Bronchus fibroblast of lung (primary cell): ENCODE measurements at places on chromosomes 7 and 10. TPM values are rescaled to one million over a fixed set of nuclear protein-coding genes. Genes with fewer than 3 reads are reported as not detected.

Gene PLEKHS1
- not detected in 2 replicates for total RNA-seq

Gene GNG11
- 15.8 and 19.3 TPM in 2 replicates for total RNA-seq

Gene NUB1
- 22.7 and 29.6 TPM in 2 replicates for total RNA-seq

Gene FKBP6
- not detected in 2 replicates for total RNA-seq

Gene BLOC1S2
- 16.5 and 24.0 TPM in 2 replicates for total RNA-seq

Gene SCIN
- total RNA-seq: not detected in 2 replicates

Gene ASB10
- not detected in 2 replicates for total RNA-seq

Gene SLC18A3
- not detected in 2 replicates for total RNA-seq

Gene NUTM2D
- total RNA-seq: 1.0 and 1.3 TPM in 2 replicates

Gene LRRN3
- 0.59 and 0.84 TPM in 2 replicates for total RNA-seq

Gene ANKRD30A
- total RNA-seq: not detected in 2 replicates

Gene DGKB
- total RNA-seq: not detected in 2 replicates

Gene FOXP2
- total RNA-seq: 1.8 and 1.9 TPM in 2 replicates

Gene ATOH7
- total RNA-seq: 0.30 TPM in 1 of 2 replicates, not detected in the other

Gene CALHM2
- 14.3 and 19.0 TPM in 2 replicates for total RNA-seq

Gene CLRN3
- total RNA-seq: not detected in 2 replicates

Gene CYREN
- total RNA-seq: 37.3 and 42.9 TPM in 2 replicates

Gene SP4
- total RNA-seq: 3.6 and 4.2 TPM in 2 replicates

Gene PTTG1IP2
- total RNA-seq: not detected in 2 replicates

Gene GOLGA7B
- total RNA-seq: under 0.01 TPM in 1 of 2 replicates, not detected in the other

Gene DMBT1
- total RNA-seq: not detected in 2 replicates

Gene RBP3
- not detected in 2 replicates for total RNA-seq

Gene NANOS1
- 0.17 and 0.59 TPM in 2 replicates for total RNA-seq

Gene NEURL1
- 0.15 and 0.17 TPM in 2 replicates for total RNA-seq

Gene CYP3A4
- not detected in 2 replicates for total RNA-seq

Gene RSPH10B
- not detected in 2 replicates for total RNA-seq

Gene CPVL
- total RNA-seq: not detected in 2 replicates

Gene PLXDC2
- total RNA-seq: 3.9 and 4.9 TPM in 2 replicates

Gene ADAM22
- total RNA-seq: 0.30 and 0.67 TPM in 2 replicates

Gene ERVW-1
- not detected in 2 replicates for total RNA-seq

Gene ALDH18A1
- 75.2 and 80.7 TPM in 2 replicates for total RNA-seq

Gene PAOX
- total RNA-seq: 4.4 and 4.6 TPM in 2 replicates

Gene MMP21
- not detected in 2 replicates for total RNA-seq

Gene ELMO1
- under 0.01 and 1.6 TPM in 2 replicates for total RNA-seq

Gene UBTD1
- total RNA-seq: 19.5 and 20.2 TPM in 2 replicates

Gene ZNF425
- total RNA-seq: 1.0 and 1.3 TPM in 2 replicates

Gene EEF1AKMT2
- total RNA-seq: 20.1 and 27.7 TPM in 2 replicates

Gene ENTPD1
- not detected in 2 replicates for total RNA-seq

Gene ABCB1
- total RNA-seq: not detected in 2 replicates

Gene TSPAN12
- 0.17 and 0.59 TPM in 2 replicates for total RNA-seq

Gene SLC16A12
- 3.6 and 3.9 TPM in 2 replicates for total RNA-seq

Gene ATP6V0A4
- total RNA-seq: not detected in 2 replicates

Gene NUDT13
- total RNA-seq: 0.84 and 2.1 TPM in 2 replicates

Gene HOXA2
- total RNA-seq: 1.3 and 1.5 TPM in 2 replicates

Gene ANLN
- 166 and 181 TPM in 2 replicates for total RNA-seq

Gene ITGB8
- total RNA-seq: 3.3 and 3.9 TPM in 2 replicates

Gene SH2B2
- 2.5 TPM in 2 replicates for total RNA-seq

Gene C10orf67
- under 0.01 TPM in 1 of 2 replicates, not detected in the other for total RNA-seq

Gene ZNF862
- 2.7 and 3.9 TPM in 2 replicates for total RNA-seq

Gene ZNF487
- total RNA-seq: 1.9 and 4.2 TPM in 2 replicates

Gene GATA3
- not detected in 2 replicates for total RNA-seq

Gene SLC39A12
- total RNA-seq: not detected in 2 replicates

Gene HPS6
- total RNA-seq: 24.2 and 27.4 TPM in 2 replicates

Gene PDGFA
- 4.2 and 6.1 TPM in 2 replicates for total RNA-seq
